ENCODE measurements at places on chromosomes 1 and 21.
A peak's percentile ranks its signal among the peaks of the same experiment; 100 is the strongest.

- no peak for DNase-seq
Measured at GRCh38 chr1:56863265-56863992, 8.8 kb downstream of the C8A start.

DNA sequence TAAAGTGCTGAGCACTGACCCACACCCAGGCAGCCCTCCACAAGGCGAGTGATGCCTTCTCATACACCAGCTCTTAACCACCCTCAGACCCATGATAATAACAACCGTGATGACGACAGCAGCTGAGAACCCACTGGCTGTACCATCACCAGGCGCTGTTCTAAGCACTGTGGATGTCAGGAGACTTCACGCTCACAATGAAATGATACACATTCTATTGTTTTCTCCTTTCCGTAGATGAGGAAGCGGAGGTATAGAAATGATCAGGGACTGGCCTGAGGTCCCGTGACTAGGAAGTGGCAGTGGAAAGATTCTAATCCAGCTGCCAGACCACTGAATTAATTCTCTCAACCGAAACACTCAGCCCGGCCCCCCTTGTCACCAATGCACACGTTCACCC is 32.6 kb downstream of the SDC3 start:
- DNase-seq, result no peak

GRCh38 chr21:42471716-42472330 is 24.2 kb downstream of the RSPH1 start:
- peak; percentile 23 for DNase-seq

DNA sequence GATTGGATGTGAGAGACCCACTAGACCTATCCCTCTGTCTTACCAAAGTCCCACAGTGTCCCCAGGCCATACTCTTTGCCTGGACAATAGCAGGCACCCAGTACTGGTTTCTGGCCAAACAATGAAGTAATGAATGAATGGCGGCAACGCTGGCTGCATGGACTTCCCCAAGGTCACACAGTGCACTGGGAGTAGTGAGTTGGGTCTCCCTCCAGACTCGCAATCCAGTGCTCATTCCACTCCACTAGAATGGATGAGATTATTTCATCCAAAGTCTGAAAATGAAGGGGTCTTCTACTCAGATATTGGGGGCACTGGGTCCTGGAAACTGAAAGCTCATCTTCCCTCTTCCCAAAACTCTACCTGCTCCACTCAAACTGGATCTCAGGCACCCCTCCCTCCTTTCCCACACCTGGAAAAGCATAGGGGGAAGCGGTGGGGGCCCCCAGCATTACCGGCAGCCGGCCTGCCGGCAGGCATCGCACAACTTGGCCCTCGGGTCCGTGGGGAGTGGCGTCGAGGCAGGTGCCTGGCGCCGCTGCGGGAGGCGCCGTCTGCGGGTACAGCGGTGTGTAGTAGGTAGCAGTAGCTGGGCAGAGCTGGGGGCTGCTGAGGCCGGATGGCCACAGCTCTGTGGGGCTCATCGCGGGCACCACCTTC is 816 bp downstream of the E2F2 start:
- no peak for DNase-seq

DNA sequence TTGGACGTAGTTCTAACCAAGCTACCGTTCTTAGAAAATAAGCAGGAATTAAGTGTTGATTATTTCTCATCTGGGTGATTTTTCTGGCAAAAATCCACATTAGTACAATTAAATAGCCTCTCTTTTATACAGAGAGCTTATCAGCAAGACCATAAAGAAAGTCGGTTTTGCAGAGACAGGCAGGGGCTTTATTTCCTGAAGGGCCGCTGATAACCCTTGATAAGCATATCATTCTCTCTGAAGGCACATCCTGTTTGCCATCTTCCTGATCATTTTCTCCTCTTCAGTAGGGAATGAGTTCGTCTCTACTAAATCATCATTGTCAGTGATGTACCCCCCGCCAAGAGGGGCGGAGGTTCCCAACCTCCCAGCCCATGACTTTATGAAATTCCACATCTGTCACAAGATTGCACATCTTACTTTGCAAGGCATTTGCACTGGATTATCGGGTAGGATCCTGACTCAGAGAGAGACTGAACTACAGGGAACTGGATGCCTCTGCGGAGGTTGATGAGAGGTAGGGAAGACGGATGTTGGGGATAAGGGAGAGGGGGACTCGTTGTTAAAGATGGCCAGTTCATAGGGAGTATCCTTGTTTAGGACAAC is 115.7 kb downstream of the KCNJ6 start:
- no peak for DNase-seq

GRCh38 chr1:33852711-33853110 is 11.2 kb upstream of the HMGB4 start:
- no peak for DNase-seq

GRCh38 chr1:13967707-13968106 is 267.7 kb downstream of the PRDM2 start:
- no peak for DNase-seq

- no peak for DNase-seq
Measured at GRCh38 chr1:42163114-42163513, 1.4 kb downstream of the GUCA2A start.

DNA sequence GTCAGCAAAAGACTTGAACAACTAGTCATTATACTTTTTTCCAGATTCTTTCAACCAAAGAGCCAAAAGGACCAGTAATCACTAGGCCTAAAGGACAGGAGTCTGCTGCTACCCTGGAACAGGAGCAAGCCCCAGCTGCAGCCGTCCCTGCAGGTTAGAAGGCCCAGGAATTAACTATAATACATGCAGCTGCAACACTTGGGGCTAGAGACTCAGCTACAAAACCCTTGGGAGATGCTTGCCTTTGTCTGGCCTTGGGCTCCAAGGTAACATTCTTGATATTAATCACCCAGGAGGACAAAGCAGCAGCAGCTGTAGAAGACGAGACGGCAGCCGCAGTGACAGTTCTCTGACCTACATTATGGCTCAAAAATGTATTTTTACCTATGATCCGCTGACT is 841.2 kb upstream of the ADGRL4 start:
- DNase-seq, result no peak

DNA sequence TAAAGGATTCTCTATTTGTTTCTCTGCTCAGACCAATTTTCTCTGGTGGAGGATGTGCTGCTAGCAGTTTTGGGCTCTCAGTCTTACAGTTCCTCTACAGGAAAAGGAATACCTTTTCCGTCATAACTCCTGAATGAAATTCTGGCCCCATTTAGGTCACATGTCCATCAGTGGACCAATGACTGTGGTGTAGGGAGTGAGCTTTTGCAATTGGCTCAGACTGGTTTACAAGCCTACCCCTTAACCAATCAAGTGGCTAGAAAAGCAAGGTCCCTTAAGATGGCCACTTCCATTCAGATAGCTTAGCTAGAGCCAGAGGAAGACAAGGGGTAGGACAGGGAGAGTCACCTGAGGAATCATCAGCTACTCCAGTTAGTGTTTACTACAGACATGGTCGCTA is 16.4 kb upstream of the ZNF281 start:
- DNase-seq, result no peak

- DNase-seq, result no peak
Measured at GRCh38 chr21:33780631-33781030, 135.0 kb downstream of the ATP5PO start.

GRCh38 chr1:145885738-145886287 is at the start of gene ANKRD35:
Gene ANKRD35, minus strand, starts transcription at chr1:145885866. Its CDS starts 108 bp downstream, at chr1:145885758.
- DNase-seq, result peak; percentile 78

GRCh38 chr1:152328801-152329391 is 3.9 kb upstream of the FLG start:
- DNase-seq, result no peak

DNA sequence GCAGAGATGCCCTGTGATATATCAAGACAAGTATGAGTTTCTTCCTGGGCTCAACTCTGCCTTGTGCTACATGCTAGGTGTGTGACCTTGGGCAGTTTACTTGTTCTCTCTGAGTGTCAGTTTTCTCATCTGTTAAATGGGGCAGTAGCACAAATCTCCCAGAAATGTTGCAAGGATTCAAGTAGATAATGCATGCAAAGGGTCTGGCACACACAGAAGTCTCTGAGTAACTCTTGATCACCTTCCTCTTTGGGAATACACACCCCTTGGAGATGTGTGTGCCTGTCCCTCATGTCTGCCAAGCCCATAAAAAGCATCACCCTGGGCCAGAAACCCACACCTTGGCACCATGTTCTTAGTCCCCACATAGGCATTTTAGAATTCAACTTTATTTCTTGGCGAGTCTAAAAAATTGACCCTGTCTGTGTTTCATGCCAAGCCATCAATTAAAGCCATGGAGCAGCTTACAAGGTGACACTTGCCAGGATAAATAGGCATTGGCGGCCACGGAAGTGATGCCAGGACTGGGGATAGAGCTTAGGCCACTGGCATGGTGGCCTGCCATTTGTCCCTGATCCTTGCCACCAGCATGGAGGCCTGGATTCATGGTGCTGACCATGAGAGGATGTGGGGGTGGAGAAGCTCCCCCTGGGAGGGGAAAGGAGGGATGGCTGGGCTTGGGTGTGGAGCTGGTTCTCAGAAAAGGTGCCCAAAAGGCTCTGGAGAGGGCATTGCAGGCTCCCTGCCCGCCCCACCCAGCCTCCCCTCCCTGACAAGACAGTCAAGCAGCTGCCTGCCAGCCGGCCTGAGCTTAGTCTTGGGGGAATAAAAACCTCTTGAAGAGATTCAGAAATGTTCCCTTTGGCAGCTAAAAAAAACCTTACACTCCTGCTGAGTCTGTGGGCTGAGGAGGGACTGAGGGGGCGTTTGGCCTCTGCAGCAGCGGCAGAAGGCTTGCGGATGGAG is 118.0 kb upstream of the IPO9 start:
- DNase-seq, result no peak

GRCh38 chr1:115445090-115445489 is 107.0 kb upstream of the NGF start:
- DNase-seq, result no peak

DNA sequence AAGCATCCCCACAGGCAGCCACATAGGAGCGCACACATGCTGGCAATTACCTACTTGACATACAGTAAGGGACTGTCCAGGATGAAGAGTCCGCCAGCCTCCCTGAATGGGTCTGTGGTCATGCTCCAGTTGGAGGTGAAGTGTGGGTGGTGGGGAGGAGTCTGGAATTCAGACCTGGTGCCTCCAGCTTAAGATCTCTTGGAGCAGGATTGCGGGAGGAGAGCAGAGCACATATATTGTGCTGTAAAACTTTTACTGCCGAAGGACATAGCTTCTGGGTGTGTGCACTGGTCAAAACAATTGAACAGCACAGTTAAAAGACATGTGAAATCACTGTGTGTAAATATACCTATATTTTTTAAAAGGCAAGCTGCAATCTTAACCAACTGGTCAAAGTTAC is 17.9 kb downstream of the STK40 start:
- DNase-seq, result no peak

DNA sequence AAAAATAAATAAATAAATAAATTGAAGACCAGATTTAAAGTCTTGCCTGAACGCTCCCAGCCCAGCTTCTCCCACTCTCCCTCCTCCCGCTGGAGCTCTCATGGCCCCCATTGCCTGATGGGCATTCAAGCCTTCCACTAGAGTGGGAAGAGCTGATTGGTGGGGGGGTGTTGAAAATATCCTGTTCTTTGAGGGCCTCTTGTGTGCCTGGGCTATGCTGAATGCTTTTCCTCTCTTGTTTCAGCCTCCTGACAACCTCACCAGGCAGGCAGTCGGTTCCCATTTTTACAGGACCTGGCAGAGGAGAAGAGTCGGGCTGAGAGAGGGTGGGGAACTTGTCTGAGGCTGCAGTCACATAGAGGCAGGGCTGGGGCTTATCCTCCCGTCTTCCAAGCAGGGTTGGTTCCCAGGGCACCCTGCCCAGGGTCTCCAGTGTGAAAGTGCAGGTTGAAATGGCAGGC is 59.2 kb upstream of the SSBP3 start:
- DNase-seq, result no peak

GRCh38 chr1:7199077-7199779 is 414.0 kb downstream of the CAMTA1 start:
- no peak for DNase-seq

- no peak for DNase-seq
Measured at GRCh38 chr1:174605198-174605597, 157.4 kb downstream of the GPR52 start.

DNA sequence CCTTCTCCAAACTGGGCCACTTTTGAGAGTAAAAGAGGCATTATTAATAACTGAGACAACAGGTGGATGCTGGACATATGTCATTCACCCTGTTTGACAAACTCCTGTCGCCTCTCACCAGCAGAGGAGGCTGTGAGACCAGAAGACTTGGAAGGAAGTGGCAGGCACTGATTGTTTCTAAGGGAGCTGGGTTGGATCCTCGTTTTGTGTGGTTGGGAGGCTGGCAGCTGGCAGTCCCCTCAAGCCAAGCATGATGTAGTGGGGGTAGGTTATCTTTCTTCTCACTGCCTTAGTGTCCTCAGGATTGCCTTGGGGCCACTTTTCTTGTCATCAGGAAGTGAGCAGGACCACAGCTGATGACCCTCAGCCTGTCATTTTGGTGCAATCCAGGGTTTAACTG is 86.5 kb upstream of the KCNJ15 start:
- DNase-seq, result peak; percentile 9

GRCh38 chr21:46459356-46460112 is 843 bp downstream of the DIP2A start:
- peak; percentile 66 for DNase-seq

GRCh38 chr1:24892188-24893153 is 37.6 kb downstream of the RUNX3 start:
- no peak for DNase-seq

DNA sequence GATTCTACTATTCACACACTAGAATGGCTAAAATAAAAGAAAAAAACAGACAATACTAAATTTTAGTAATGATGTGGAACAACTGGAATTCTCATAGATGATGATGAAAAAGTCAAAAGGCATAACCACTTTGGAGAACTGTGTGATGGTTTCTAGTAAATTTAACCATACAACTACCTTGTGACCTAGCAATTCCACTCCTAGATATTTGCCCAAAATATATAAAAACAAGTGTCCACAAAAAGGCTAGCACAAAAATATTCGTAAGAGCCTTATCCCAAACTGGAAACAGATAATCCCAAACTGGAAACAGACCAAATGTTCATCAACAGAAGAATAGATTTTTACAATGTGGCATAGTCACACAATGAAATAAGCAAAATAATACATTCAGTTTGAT is 67.9 kb upstream of the PGBD5 start:
- no peak for DNase-seq

DNA sequence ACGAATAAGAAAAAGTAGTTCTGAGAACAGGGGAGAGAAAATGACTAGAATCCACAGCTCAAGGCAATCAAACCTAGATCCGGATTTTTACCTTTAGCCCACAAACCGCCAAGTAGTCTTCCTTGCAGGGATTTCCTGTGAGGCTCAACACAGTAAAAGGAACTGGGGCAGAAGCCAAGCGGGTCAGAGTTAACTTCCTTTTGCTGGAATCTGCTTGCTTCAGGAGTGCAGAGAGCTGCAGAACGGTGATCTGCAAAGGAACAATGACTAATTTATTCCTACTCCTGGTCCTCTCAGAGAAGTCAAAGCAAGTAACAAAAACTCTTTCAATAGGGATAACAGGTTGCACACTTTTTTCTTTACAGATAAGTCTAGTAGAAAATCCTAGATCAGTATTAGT is 53.4 kb downstream of the UBR4 start:
- peak; percentile 83 for DNase-seq

DNA sequence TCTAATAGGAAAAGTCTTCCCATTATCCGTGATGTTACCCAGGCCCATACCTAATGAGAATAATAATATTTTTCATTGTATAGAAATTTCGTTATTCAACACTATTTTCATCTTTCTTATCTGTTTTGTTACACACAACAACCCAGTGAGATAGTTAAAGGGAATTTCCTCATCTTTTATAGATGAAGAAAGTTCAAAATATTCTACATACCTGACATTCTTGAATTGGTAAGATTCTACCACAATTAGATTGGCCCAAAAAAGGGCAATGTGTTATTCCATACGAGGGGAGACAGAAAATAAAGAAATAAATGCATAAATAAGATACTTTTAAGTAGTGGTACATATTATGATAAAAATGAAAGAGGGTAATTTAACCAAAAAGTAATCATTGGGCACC is 405.5 kb upstream of the ADAMTS5 start:
- no peak for DNase-seq
